Activated CD4-positive, alpha-beta T cell treated with anti-CD3 and anti-CD28 coated beads for 36 hours (primary cell): ENCODE measurements at places on chromosomes 4 and X. TPM values are rescaled to one million over a fixed set of nuclear protein-coding genes. Genes with fewer than 3 reads are reported as not detected.

DNA sequence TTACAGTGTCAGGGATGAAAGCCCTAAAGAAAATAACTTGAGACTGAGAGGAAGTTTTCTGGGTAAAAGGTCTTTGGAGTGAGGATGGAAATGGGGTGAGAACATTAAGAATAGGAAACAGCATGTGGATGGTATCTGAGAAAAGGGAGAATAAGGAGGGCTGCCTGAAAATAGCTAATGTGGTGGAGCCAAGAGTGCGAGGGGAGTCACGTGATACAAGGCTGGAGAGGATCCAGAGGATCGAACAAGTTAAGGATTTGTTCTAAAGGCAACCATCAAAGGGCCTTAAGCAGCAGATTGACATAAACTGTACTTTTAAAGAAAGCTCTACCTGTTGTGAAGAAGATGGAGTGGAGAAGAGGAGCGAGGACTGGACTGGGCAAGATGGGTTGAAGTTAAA lies 347.4 kb upstream of the AGA start:
- no peaks in the 10 kb centered on the region for H3K36me3 ChIP-seq
- H3K4me1 ChIP-seq = no peaks in the 10 kb centered on the region
- H3K27me3 ChIP-seq = peaks cover 2% of the 10 kb centered on the region
- H3K4me3 ChIP-seq = no peak overlapping the region
- no peak for DNase-seq
- H3K27ac ChIP-seq = no peak overlapping the region

- peaks cover 11% of the 10 kb centered on the region for H3K4me1 ChIP-seq
- H3K4me3 ChIP-seq = no peak overlapping the region
- DNase-seq = no peak
- no peaks in the 10 kb centered on the region for H3K36me3 ChIP-seq
- H3K27me3 ChIP-seq = no peaks in the 10 kb centered on the region
- H3K27ac ChIP-seq = no peak overlapping the region
These were observed 78.9 kb downstream of the NDST3 start for GRCh38 chr4:118113220-118113619.

DNA sequence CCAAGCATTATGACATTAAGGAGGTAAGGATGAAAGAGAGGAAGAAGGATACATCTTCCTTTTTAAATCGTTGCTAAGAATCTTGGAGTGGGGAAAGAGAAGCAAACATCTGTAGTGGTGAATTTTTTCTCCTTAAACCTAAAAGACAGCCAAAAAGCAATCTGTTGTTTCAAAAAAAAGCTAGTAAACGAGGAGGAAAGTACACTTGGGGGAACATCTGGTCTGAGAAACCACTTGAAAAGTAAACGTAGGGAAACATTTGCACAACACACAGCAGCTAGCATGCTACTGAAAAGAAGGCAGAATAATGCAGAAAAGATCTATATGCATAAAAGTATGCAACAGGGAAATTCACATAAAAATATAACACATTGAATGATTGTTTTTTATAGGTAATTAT lies 1485.6 kb downstream of the PCDH19 start:
- H3K27ac ChIP-seq = no peak overlapping the region
- H3K4me3 ChIP-seq = no peak overlapping the region
- no peak for DNase-seq
- H3K4me1 ChIP-seq = no peaks in the 10 kb centered on the region
- H3K27me3 ChIP-seq = no peaks in the 10 kb centered on the region

GRCh38 chr4:77625485-77625884 lies 19.9 kb downstream of the CXCL13 start:
- DNase-seq = no peak
- peaks cover 13% of the 10 kb centered on the region for H3K4me1 ChIP-seq
- H3K4me3 ChIP-seq = no peak overlapping the region
- peaks cover 2% of the 10 kb centered on the region for H3K27me3 ChIP-seq
- H3K36me3 ChIP-seq = no peaks in the 10 kb centered on the region

- no peaks in the 10 kb centered on the region for H3K36me3 ChIP-seq
- H3K27ac ChIP-seq = no peak overlapping the region
- no peak overlapping the region for H3K4me3 ChIP-seq
These were observed 8.9 kb upstream of the TMA16 start for GRCh38 chr4:163485589-163485988.

DNA sequence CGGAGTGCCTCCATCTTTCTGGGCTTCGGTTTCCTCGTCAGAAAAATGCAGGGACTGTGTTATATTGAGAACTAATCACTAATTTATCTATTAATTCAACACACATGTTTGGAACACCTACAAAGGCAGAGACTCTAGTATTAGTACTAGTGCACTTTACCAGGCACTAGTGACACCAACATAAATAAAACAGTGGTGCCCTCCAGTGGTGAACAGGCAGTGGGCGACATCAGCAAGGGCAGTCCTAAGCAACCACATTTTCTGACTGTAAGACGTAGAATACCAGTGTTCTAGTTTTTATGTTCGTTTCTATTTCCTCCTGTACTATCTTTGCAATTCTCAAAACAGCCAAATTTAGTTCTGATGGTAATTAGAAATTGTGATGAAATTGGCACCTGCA lies 69.1 kb upstream of the UCP1 start:
- peaks cover 4% of the 10 kb centered on the region for H3K27me3 ChIP-seq
- no peaks in the 10 kb centered on the region for H3K36me3 ChIP-seq
- no peak overlapping the region for H3K4me3 ChIP-seq
- DNase-seq = peak; percentile 64
- H3K4me1 ChIP-seq = no peaks in the 10 kb centered on the region
- H3K27ac ChIP-seq = no peak overlapping the region

DNA sequence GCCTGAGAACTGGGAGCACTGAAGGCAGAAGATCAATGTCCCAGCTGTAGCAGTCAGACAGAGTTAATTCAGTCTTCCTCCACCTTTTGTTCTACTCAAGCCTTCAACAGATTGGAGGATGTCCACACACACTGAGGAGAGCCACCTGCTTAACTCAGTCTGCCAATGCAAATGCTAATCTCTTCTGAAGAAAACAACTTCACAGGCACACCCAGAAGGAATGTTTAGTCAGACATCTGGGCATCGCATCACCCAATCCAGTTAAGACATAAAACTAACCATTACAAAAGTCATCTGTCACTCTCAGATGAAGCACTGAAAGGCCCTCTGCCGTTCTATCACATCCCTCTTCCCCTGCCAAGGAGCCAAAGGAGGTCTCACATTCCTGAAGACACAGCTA lies 173.7 kb downstream of the CENPC start:
- no peak overlapping the region for H3K4me3 ChIP-seq
- no peak for DNase-seq
- peaks cover 7% of the 10 kb centered on the region for H3K27me3 ChIP-seq
- H3K4me1 ChIP-seq = no peaks in the 10 kb centered on the region
- H3K27ac ChIP-seq = no peak overlapping the region
- no peaks in the 10 kb centered on the region for H3K36me3 ChIP-seq

- H3K4me3 ChIP-seq = no peak overlapping the region
- no peaks in the 10 kb centered on the region for H3K36me3 ChIP-seq
- no peaks in the 10 kb centered on the region for H3K4me1 ChIP-seq
- DNase-seq = no peak
These were observed 513.7 kb downstream of the TLL1 start for GRCh38 chr4:166386491-166387360.

- no peaks in the 10 kb centered on the region for H3K27me3 ChIP-seq
- DNase-seq = no peak
- H3K4me3 ChIP-seq = no peak overlapping the region
- H3K36me3 ChIP-seq = peaks cover 5% of the 10 kb centered on the region
- peaks cover 16% of the 10 kb centered on the region for H3K4me1 ChIP-seq
These were observed 131.5 kb downstream of the AFAP1 start for GRCh38 chr4:7808181-7808580.

DNA sequence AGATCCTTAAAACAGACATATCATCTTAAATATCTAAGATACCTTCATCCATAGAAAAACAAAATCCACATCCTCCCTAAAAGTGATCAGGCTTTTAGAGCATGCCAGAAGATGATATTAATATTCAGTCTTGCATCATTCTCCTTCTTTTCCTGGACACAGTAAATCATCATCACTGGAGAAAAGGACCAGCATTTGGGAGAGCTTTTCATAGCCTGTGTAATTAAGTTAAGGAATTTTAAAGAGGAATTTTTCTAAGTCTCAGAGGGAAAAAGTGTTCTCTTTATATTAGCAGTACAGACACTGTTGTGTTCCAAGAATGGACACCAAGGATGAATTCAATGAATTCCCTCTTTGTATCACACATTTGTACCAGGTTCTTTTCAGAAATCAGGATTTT lies 696 bp downstream of the SCRG1 start:
- DNase-seq = no peak
- H3K4me3 ChIP-seq = no peak overlapping the region
- no peaks in the 10 kb centered on the region for H3K4me1 ChIP-seq
- no peak overlapping the region for H3K27ac ChIP-seq
- H3K36me3 ChIP-seq = no peaks in the 10 kb centered on the region
- peaks cover 4% of the 10 kb centered on the region for H3K27me3 ChIP-seq

GRCh38 chr4:174708381-174708780 lies 120.7 kb downstream of the GLRA3 start:
- H3K36me3 ChIP-seq = no peaks in the 10 kb centered on the region
- H3K4me3 ChIP-seq = no peak overlapping the region
- H3K4me1 ChIP-seq = no peaks in the 10 kb centered on the region
- H3K27ac ChIP-seq = no peak overlapping the region
- DNase-seq = no peak

DNA sequence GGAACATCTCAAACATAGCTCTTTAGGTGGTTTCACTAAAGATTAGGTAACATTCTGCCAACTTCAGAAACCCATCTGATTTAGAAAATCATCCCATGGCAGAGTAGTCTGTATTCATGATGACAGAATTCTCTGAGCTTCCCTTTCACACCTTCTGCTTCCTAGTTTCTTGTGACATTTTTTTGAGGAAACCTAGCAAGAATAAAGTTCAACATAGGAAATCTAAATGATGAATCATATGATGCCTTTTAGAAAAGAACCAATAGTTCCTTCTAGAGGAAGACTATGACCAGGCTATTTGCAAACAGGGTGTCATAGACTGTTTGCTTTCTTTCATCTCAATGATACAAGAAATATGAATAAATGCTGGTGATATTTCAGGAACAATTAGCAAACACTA lies 49.8 kb upstream of the CAMK2D start:
- peaks cover 15% of the 10 kb centered on the region for H3K4me1 ChIP-seq
- DNase-seq = no peak
- H3K27ac ChIP-seq = no peak overlapping the region
- H3K36me3 ChIP-seq = no peaks in the 10 kb centered on the region
- H3K27me3 ChIP-seq = no peaks in the 10 kb centered on the region

- H3K4me3 ChIP-seq = no peak overlapping the region
- no peaks in the 10 kb centered on the region for H3K36me3 ChIP-seq
- H3K27ac ChIP-seq = no peak overlapping the region
- H3K4me1 ChIP-seq = peaks cover 3% of the 10 kb centered on the region
These were observed 75.5 kb downstream of the ANXA10 start for GRCh38 chr4:168167714-168168284.

- peaks cover 10% of the 10 kb centered on the region for H3K4me1 ChIP-seq
- H3K36me3 ChIP-seq = no peaks in the 10 kb centered on the region
- no peak overlapping the region for H3K4me3 ChIP-seq
- no peak for DNase-seq
These were observed 410.6 kb downstream of the HNRNPD start for GRCh38 chr4:81963015-81963762.

DNA sequence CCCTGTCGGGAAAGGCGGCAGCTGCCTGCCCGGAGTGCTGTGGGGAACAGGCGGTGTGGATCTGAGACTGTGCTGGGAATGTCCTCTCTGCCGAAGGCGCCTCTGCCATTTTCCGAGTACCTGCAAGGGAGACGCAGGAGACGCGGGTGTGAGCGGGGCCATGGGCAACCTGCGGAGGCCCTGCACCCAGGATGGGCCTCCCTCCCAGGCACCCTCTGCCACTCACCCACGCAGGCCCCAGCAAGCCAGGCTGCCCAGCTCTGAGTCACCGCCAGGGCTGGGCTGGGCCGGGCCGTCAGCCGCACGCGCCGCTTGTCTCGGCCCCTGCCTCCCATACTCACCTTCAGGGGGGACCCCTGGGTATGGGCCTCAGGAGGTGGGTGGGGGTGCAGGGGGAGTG lies 3.5 kb upstream of the FGFR3 start:
- no peaks in the 10 kb centered on the region for H3K36me3 ChIP-seq
- no peak overlapping the region for H3K4me3 ChIP-seq
- no peak for DNase-seq

DNA sequence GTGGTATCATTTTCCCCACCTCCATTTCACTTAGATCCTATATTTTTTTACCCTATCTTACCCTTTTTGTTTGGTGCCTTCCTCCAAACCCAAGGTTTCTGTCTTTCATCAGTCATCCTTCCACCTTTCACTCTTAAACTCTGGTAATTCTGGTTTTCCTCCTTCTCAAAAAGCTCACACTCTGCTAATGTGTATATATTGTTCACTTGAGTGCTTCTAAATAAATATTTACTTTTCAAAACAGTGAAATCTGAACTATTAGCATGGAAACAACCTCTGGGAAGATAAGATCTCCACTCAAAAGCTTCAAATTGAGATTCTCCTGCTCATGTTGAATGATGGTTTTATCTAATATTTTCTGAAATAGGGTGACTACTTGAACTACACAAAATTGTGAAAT lies 21.5 kb downstream of the XIAP start:
- no peaks in the 10 kb centered on the region for H3K27me3 ChIP-seq
- no peak overlapping the region for H3K27ac ChIP-seq
- H3K4me1 ChIP-seq = peaks cover 26% of the 10 kb centered on the region
- H3K4me3 ChIP-seq = no peak overlapping the region

GRCh38 chrX:78650906-78651437 lies 8.2 kb downstream of the RTL3 start:
- H3K27me3 ChIP-seq = peaks cover 4% of the 10 kb centered on the region
- peak overlapping the region; percentile 39 for H3K4me3 ChIP-seq
- H3K27ac ChIP-seq = peak overlapping the region; percentile 72
- no peaks in the 10 kb centered on the region for H3K36me3 ChIP-seq
- H3K4me1 ChIP-seq = peaks cover 16% of the 10 kb centered on the region
- DNase-seq = no peak

Gene MFSD8
- 13.8 TPM for total RNA-seq

Gene PITX2
- 0.09 TPM for total RNA-seq

Gene UGT2A1
- total RNA-seq = not detected

Gene SPANXD
- total RNA-seq = not detected

Gene PNMA5
- total RNA-seq = 0.05 TPM

Gene CPEB2
- total RNA-seq = 6.7 TPM

Gene ABLIM2
- 0.58 TPM for total RNA-seq

Gene FMR1NB
- total RNA-seq = not detected

Gene PABPC4L
- not detected for total RNA-seq

Gene GLRB
- total RNA-seq = not detected
